ENCODE measurements at places on chromosomes 4 and X. TPM values are rescaled to one million over a fixed set of nuclear protein-coding genes. Genes with fewer than 3 reads are reported as not detected.

SMIM10 gene
- 0.21 TPM for total RNA-seq

PAGE1 gene
- not detected for total RNA-seq

NEUROG2 gene
- not detected for total RNA-seq

TSC22D3 gene
- total RNA-seq: 41.9 TPM

CTAG2 gene
- not detected for total RNA-seq

RAB40AL gene
- 0.31 TPM for total RNA-seq

RBM46 gene
- not detected for total RNA-seq

RBM47 gene
- total RNA-seq: 1.0 TPM

PCDH19 gene
- total RNA-seq: not detected

SLC6A8 gene
- 0.65 TPM for total RNA-seq

GPRASP1 gene
- total RNA-seq: 1.5 TPM

ADRA2C gene
- total RNA-seq: not detected

- H3K27ac ChIP-seq: peak overlapping the region; percentile 75
- peak overlapping the region; percentile 52 for H3K4me3 ChIP-seq
- DNase-seq: peak; percentile 23
- peaks cover 74% of the 10 kb centered on the region for H3K4me1 ChIP-seq
These were observed 52.7 kb downstream of the IRF2 start for GRCh38 chr4:184421533-184422155.

DNA sequence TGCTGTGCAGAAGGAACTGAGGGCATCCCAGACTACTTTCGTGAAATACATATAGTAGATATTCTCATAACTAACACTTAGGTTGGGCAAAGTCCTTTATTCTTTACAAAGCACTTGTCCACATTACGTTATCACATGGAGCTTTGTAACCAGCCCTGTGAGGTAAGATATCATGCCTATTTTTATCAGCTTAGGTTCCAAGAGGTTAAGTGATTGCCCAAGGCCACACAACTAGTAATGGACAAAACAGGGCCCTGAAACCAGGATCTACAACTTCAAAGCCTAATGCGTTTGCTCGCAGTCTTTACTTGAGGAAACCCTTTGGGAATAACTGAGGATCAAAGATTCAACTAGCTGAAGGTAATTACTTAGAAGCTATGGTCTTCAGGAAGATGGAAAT, 261.5 kb downstream of the GPC3 start:
- no peaks in the 10 kb centered on the region for H3K36me3 ChIP-seq
- DNase-seq: no peak
- H3K27ac ChIP-seq: no peak overlapping the region
- H3K4me3 ChIP-seq: no peak overlapping the region
- peaks cover 16% of the 10 kb centered on the region for H3K4me1 ChIP-seq

GRCh38 chrX:7286168-7286837, 138.3 kb upstream of the PUDP start:
- H3K27me3 ChIP-seq: no peaks in the 10 kb centered on the region
- no peak overlapping the region for H3K27ac ChIP-seq
- H3K36me3 ChIP-seq: no peaks in the 10 kb centered on the region
- no peak overlapping the region for H3K4me3 ChIP-seq
- no peak for DNase-seq

- peak overlapping the region; percentile 92 for H3K4me3 ChIP-seq
- no peak overlapping the region for H3K27ac ChIP-seq
- H3K36me3 ChIP-seq: peaks cover 38% of the 10 kb centered on the region
- H3K4me1 ChIP-seq: peaks cover 73% of the 10 kb centered on the region
- H3K27me3 ChIP-seq: no peaks in the 10 kb centered on the region
These were observed 2.6 kb downstream of the TIFA start for GRCh38 chr4:112282860-112283667.

GRCh38 chrX:149541521-149542047, 772 bp downstream of the EOLA1 start:
- H3K4me1 ChIP-seq: peaks cover 6% of the 10 kb centered on the region
- peak overlapping the region; percentile 100 for H3K27ac ChIP-seq
- H3K36me3 ChIP-seq: no peaks in the 10 kb centered on the region
- no peak for DNase-seq

- H3K4me3 ChIP-seq: no peak overlapping the region
- H3K36me3 ChIP-seq: no peaks in the 10 kb centered on the region
- H3K4me1 ChIP-seq: no peaks in the 10 kb centered on the region
- DNase-seq: no peak
These were observed 56.6 kb downstream of the AMELX start for GRCh38 chrX:11349661-11350337.

DNA sequence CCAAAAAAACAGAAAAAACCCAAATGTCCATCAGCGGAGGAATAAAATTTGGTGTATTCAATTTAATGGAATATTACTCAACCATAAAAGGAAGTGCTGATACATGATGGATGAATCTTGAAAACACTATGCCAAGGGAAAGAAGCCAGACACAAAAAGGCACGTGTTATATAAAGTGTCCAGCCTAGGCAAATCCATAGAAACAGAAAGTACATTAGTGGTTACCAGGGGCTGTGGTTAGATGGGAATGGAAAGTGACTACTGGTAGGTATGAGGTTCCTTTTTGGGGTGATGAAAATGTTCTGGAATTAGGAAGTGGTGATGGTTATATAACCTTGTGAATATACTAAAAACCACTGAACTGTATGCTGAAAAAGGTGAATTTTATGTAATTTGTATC, 3.5 kb upstream of the CDKL2 start:
- H3K4me3 ChIP-seq: no peak overlapping the region
- DNase-seq: no peak

DNA sequence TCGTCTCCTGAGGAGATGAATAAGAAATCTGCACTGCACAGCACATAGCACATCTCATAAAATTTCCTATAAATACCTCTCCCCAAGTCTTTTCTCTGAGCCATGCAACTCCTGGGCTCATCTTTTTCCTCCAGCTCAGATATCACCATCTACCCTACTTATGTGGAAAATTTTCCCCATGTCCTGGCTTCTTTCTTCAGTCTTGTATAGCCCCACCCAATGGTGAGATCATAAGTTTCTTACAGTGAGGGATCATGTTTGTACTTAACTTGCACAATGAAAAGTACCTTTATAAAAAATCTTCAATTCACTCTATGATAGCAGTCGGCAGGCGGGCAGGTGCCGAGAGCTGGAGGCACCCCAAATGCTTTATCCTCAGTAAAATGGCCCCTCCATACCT, 198.6 kb upstream of the S100G start:
- H3K27ac ChIP-seq: no peak overlapping the region
- no peaks in the 10 kb centered on the region for H3K36me3 ChIP-seq
- DNase-seq: no peak
- no peak overlapping the region for H3K4me3 ChIP-seq

DNA sequence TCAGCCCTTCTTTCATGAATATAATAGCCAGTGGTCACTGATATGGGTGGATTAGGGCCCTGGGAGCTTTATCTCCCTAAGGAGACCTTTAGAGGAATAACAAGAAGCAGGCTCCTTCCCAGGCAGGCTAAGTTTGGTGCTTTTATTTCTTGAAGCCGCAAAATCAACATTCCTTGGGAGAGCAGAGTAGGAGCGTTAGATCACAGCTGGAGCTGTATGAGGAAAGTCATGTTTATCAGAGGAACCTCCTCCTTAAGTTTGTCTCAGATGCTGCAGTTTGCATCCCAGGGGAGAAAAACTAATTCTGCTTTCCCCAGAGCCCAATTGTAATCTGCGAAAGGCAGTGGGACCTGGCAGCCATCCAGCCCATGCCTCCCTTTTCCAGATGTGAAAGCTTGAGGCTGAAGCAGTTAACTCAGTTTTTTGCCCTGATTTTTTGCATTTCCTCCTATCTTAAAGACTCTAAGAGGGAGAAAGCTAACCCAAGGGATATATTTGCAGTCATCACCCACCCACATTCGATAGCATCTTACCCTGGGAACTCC, 186.0 kb upstream of the FRMPD4 start:
- no peaks in the 10 kb centered on the region for H3K36me3 ChIP-seq
- no peaks in the 10 kb centered on the region for H3K27me3 ChIP-seq
- DNase-seq: no peak
- H3K27ac ChIP-seq: no peak overlapping the region

GRCh38 chr4:53716471-53717063, 125.3 kb upstream of the LNX1 start:
- no peak overlapping the region for H3K27ac ChIP-seq
- H3K4me3 ChIP-seq: no peak overlapping the region
- no peaks in the 10 kb centered on the region for H3K4me1 ChIP-seq
- H3K36me3 ChIP-seq: no peaks in the 10 kb centered on the region
- peaks cover 13% of the 10 kb centered on the region for H3K27me3 ChIP-seq
- DNase-seq: no peak

DNA sequence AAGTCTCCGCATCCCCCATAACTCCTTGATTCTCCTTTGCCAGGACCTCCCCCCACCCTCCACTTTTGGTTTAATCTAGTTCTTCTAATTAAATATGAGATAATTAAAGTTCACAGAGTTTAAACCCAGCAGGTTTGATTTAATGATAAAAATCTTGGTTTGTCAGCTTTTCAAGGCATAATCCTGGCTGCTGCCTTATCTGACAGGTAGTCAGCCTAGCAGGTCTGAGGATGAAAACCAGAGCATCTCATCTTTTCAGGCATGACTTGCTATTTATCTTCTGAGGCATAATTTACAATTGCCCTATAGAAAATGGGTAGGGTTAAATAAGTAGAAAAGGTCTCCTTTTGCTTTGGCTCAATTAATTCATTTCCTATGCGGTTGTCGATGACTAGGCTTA, 591.2 kb downstream of the RPA4 start:
- no peaks in the 10 kb centered on the region for H3K36me3 ChIP-seq
- H3K4me1 ChIP-seq: no peaks in the 10 kb centered on the region
- no peak for DNase-seq

DNA sequence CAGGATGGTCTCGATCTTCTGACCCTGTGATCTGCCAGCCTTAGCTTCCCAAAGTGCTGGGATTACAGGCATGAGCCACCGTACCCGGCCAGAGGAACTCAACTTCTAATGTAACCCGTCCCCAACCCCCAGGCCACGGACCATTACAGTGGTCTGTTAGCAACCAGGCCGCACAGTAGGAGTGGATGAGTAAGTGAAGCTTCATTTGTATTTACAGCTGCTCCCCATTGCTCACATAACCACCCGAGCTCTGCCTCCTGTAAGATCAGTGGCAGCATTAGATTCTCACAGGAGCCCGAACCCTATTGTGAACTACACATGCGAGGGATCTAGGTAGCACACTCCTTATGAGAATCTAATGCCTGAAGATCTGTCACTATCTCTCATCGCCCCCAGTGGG, 119.6 kb downstream of the SHROOM3 start:
- no peak for DNase-seq
- no peak overlapping the region for H3K27ac ChIP-seq
- no peaks in the 10 kb centered on the region for H3K27me3 ChIP-seq
- no peak overlapping the region for H3K4me3 ChIP-seq

DNA sequence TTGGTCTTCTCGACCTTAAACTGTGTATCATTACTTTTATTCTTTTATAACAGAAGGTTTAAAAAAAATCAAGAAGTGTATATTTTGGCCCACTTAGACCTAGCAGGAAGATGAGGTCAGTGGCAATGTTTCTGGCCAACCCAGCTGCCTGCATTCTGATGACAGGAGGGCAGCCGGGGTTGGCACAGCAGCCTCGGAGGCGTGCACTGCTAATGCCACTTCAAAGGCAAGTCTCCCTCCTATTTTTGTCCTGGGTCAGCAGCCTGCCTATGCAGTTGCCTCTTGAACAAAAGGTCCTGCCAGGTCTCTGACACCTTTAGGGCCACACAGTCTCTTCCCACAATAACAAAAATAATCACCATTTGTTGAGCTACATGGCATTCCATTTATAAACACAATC, 89.4 kb upstream of the MYOZ2 start:
- H3K27me3 ChIP-seq: peaks cover 7% of the 10 kb centered on the region
- no peak overlapping the region for H3K4me3 ChIP-seq
- peaks cover 4% of the 10 kb centered on the region for H3K4me1 ChIP-seq
- DNase-seq: no peak
- no peak overlapping the region for H3K27ac ChIP-seq

- no peak overlapping the region for H3K27ac ChIP-seq
- no peaks in the 10 kb centered on the region for H3K4me1 ChIP-seq
- no peak overlapping the region for H3K4me3 ChIP-seq
- H3K36me3 ChIP-seq: peaks cover 27% of the 10 kb centered on the region
- DNase-seq: no peak
- H3K27me3 ChIP-seq: no peaks in the 10 kb centered on the region
These were observed 16.9 kb downstream of the ACOT9 start for GRCh38 chrX:23726191-23726590.

- H3K4me3 ChIP-seq: peak overlapping the region; percentile 31
- peaks cover 78% of the 10 kb centered on the region for H3K4me1 ChIP-seq
- DNase-seq: peak; percentile 47
- H3K27me3 ChIP-seq: peaks cover 16% of the 10 kb centered on the region
- H3K36me3 ChIP-seq: peaks cover 39% of the 10 kb centered on the region
These were observed 6.7 kb upstream of the CD38 start for GRCh38 chr4:15771216-15772058.

DNA sequence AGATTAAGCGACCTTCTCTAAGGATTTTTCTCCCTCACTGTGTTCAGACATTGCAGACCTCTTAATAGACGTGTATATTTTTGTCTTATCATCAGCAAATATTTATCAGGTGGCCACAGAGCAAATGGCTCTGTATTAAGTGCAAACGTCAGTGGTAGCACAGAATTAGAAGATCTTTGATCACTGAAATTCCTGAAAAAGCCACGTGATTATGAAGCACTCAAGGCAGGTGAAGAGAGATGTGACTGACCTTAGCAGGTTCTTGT, 105.9 kb upstream of the TBC1D9 start:
- DNase-seq: no peak
